Iris pigment epithelial cell (primary cell): ENCODE measurements at places on chromosomes 4 and X.

- no peak for DNase-seq
Observed at GRCh38 chr4:53705972-53706371, 114.7 kb upstream of the LNX1 start.

- DNase-seq = no peak
Observed at GRCh38 chr4:81743731-81744435, 272.2 kb upstream of the RASGEF1B start.

DNA sequence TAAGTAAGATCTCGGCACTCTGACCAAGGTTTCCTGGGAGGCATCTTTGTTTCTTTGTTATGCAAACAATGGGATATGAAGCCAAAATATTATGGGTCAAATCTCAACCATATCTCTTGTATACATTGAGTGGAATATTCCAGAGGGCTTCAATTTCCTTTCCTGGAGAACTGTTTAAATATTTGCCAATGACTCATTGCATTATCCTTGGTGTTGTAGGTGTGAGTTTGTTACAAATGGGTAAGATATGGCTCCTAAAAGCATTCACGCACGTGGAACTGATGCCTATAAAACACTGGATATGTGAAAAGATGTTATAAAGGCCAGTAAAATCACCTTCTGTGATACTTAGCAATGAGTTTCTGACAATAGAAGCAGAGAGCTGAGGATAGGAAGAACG, 150.5 kb upstream of the WDR1 start:
- DNase-seq = no peak

GRCh38 chr4:174537634-174538033, 15.3 kb upstream of the HPGD start:
- no peak for DNase-seq

DNA sequence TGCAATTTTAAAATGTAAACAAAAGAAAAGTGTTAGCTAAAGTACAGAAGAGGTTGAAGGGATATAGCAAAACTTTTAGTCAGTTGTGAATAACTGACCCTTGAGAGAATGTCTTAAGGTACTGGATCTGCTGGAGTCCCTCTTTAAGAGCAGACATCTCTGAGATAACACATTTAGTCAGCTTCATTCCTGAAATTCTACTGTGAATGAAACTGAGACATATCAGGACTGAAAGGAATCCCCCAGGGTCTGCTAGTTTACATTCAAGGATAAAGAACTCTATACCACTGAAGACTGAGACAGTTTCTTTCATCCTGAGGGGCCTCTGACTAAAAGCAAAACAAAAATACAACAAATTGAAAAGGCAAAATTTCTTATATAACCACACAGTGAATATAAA, 54.4 kb downstream of the PGRMC1 start:
- peak; percentile 10 for DNase-seq

GRCh38 chr4:41477181-41477905, 60.6 kb upstream of the LIMCH1 start:
- DNase-seq = no peak

GRCh38 chrX:96372313-96373046, 312.2 kb upstream of the DIAPH2 start:
- peak; percentile 63 for DNase-seq

DNA sequence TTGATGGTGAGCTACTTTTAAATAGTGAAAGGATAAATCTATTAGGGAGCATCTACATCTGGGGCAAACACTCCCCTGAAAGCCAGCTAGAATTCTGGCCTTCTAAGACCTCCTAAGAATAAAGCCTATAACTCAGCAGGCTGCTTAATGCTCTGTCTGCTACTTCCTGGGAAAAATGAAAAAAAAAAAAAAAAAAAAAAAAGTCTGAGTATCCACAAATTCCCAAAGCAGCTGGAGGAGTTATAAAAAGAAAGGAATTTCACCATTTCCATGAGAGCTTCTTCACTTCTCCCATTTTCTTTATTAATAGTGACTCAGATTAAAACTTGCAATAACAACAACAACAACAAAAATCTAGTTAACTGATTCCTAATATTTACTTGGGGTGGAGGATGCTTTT, 511.2 kb downstream of the INPP4B start:
- DNase-seq = no peak

DNA sequence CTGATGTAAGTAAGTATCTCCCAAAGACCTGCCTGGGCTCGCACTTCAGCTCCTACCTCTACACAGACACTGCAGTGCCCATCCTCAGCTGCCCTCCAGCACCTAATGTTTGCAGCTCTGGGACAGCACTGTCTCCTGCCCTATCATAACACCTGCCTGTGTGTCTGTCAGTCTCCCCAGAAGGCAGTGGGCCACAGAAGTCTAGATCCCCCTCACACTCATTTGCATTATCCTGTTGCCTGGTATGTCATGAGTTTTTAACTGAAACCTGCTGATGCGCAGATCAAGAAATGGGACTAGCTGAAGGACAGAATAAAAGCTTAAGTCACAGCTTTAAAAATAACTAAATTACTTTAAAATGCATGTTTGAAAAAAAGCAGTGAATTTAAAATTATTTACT, 43.0 kb downstream of the LRP2BP start:
- DNase-seq = no peak

GRCh38 chrX:12210196-12210815, 72.0 kb downstream of the FRMPD4 start:
- DNase-seq = peak; percentile 18

DNA sequence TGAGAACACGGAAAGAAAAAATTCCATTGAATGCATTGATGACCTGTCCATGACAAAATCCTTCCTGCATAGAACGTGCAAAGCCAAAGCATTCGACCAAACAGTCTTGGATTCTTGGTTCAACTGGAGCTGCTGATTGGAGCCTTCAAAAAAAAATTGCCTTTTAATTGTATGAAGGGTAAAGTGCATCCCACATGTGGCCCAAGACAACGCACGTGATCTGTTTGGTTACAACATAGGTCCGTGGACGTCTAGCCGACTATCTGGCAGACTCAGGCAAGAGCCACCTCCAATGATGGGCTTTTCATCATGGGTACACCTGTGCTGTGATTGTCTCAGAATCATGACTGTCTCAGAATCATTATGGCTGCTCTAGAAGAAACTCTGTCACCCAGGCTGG, 52.3 kb downstream of the SHOX start:
- DNase-seq = no peak

DNA sequence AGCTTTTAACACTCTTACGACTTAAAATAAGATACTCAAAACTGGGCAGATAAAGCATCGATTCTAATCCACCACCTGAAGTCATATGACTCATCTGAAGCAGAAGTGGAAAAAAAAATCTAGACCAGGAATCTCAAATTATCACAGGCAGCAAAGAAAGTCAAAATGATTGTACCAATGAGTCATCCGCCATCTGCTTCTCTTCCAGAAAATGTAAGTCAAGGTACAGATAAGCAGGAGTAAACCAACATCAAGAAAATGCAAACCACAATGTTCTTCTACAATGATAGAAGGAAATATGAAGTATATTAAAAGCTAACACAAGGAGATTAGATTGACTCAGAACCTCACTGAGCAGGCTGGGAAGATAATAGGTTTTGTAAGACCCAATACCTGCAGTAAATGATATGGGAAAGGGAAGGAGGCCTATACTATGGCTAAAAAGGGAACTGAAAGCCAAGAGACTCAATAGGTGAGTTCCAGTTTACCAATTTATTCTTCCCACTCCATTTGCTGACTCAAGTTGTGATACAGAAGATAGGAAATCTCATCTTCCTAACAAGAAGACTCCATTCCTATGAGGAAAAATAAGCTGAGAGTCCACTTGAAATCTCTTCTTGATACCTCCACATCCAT, 88.4 kb upstream of the TET2 start:
- DNase-seq = peak; percentile 81

- no peak for DNase-seq
Observed at GRCh38 chr4:98081936-98082335, 61.3 kb downstream of the STPG2 start.

DNA sequence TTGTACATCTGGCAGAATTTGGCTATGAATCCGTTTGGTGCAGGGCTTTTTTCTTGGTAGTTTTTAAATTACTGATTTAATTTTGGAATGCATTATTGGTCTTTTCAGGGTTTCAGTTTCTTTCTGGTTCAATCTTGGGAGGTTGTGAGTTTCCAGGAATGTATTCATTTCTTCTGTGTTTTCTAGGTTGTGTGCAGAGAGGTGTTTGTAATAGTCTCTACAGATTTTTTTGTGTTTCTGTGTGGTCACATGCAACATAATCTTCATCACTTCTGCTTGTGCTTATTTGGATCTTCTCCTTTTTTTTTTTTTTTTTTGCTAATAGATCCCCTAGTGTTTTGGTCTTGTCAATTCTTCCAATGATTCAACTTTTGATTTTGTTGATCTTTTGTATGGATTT, 77.6 kb downstream of the FAAH2 start:
- no peak for DNase-seq

DNA sequence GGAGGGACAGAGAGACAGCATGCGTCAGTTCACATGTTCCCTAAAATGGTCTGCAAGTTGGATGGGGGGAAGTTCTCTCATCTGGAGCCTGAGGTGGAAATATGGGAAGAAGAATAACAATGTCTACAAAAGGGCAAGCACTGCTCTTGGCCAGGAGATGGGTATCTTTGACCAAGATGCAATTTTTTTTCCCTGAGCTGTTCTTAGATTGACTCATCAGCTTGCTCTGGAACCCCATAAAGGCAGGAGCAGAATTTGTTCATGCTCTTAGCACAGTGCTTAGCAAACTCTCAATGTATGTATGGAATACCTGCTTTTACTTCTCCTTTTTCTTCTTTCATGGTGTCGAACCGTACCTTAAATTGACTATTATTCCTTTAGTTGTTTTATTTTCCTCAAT, 90.5 kb upstream of the ZNF827 start:
- DNase-seq = peak; percentile 26

DNA sequence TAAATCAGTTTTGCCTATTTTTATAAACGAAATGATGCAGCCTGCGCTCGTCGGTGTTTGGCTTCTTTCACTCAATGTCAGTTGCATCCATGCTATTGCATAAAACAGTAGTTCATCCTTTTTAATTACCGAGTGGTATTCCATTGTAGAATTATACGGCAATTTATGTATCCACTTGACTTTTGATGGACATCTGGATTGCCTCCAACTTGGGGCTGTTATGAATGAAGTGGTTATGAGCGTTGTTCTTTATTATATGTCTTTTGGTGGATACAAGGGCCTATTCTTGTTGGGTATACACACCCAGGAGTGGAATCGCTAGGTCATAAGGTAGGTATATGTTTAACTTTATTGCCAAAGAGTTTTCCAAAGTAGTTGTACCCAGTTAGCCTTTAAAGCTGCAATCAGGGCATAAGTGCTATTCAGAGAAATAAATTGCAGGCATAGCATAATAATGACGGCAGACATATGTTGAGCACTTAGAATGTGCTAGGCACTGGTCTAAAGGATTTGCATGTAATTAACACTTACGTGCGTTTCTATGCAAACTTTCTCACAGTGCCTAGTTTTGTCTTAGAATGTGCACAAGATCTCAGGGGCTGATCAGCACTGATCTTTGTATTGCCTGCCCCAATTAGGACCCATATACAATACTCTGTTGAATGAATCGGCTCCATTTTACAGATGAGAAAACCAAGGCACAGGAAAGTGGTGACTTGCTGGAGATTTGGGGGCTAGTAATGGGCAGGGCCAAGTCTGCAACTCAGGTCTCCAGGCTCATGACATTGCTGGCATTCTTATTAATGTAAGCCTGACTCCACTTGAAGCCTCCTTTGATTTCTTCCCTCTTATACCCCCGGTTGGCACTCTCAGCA, 407.0 kb downstream of the BCOR start:
- DNase-seq = no peak

DNA sequence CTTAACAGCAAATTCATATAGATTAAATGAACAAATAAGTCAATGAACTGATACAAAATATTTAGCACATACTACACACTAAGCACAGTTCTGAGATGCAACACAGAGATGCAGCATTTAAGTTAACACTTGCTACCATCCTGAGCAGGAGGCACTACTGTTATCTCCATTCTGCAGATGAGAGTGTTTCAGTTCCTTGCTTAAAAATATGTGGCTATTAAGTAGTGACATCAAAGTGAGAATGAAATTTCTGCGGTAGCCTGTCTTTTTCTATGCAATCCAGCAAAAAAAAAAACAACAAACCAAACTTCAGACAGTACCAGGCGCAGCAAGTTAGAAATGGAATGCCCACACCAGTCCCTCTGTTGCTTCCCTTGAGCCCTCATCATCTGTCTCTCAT, 90.8 kb downstream of the SHISA3 start:
- DNase-seq = no peak

DNA sequence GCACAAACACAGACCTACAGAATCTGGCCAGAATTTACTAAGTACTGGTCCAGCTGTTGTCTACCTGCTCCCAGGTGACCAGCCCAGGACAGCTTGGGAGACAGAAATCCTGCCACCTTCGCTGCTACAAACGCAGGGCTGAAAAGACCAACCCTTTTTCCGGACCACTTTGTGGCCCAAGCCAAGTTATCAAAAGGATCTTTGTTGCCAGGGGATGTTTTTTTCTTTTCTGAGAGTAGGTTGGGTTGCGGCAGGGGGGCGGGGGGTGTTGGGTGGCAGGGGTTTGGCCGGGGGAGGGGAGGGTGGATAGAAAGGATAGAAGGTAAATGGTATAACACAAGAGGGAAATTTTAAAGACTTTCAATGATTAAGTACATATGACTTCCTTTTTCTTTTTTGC, 63.4 kb downstream of the STOX2 start:
- DNase-seq = no peak

DNA sequence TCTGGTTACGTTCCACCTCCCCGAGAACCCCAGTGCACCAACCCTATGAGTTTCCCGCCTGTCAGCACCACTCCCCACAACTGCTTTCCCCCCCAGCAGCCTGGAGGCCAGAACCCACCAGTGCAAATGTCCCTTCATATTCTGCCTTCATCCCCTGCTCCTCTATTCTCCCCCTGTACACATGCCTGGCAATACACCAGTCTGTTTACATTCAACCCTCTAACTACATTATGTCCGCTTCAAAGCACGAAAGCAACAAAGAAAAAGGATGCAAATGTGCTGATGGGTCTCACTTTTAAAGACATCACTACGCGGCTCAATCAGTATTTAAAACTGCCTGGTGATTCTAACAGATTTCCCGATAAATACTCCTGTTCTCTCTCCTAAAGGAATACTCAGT, 126.7 kb upstream of the SORBS2 start:
- no peak for DNase-seq

- no peak for DNase-seq
Observed at GRCh38 chr4:56701161-56701480, 20.0 kb upstream of the HOPX start.

DNA sequence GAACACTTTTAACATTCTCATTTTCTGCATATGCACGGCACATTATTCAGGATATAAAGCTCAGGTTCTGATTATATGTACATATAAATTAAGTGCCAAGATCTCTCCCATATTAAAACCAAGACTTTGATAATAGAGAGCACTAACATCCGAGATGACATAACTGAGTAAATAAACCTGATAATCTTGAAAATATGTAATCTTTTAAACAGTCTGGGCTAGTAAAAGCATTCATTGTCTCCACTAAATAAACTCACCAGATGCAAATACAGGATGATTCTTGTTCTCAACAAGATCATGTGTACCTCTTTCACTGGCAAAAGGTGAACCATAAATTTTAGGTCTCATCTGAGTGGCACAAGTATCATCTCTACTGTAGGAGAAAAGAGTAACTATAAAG, 942.2 kb downstream of the TRAM1L1 start:
- no peak for DNase-seq
